ENCODE measurements at places on chromosomes 6 and 20. TPM values are rescaled to one million over a fixed set of nuclear protein-coding genes. Genes with fewer than 3 reads are reported as not detected.

GRCh38 chr6:144482142-144482541 lies 197.0 kb downstream of the UTRN start:
- DNase-seq = peak; percentile 22

The DEFB132 gene
- total RNA-seq = not detected

DNA sequence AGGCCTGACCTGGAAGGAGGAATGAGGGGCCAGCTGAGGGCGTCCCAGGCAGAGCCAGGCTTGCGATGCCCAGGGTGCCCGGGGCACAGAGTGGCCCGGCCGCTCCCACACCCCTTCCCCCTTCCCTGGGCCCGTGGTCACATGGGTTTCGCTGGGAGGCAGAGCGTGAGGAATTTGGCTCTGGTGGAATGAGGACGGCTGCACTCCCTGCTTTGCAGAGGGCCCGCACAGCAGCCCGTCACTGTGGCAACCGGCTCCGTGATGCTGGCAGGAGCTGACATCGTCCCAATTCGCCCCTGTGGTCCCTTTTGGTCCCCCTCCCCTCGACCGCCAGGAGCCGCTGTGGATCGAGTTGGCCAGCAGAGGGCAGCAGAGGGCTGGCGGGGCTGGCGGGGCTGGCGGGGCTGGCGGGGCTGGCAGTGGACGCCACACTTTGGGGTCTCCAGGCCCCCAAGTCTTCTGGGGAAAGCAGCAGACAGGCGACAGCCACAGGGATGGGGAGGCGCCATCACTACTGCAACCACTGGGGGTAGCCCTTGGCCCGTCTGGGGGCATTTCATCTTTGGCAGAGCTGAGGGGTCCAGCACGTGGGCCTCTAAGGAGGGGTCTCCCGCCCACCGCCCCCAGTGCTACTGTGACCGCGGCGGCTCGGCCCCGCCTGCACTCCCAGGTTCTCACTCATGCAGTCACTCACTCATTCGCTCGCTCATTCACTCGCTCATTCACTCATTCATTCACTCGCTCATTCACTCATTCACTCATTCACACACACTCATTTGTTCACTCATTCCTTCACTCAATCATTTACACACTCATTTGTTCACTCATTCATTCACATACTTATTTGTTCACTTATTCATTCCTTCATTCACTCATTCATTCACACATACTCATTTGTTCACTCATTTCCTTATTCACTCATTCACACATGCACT lies 49.7 kb upstream of the BHLHE23 start:
- peak; percentile 77 for DNase-seq

- no peak for DNase-seq
These were observed 639.6 kb downstream of the EPHA7 start for GRCh38 chr6:92779746-92780145.
